ENCODE measurements at places on chromosomes 3 and 15.

- DNase-seq, result no peak
These were observed 106.8 kb upstream of the SLC6A11 start for GRCh38 chr3:10709110-10709781.

GRCh38 chr3:50212502-50212901, 7.4 kb downstream of the SLC38A3 start:
- no peak for DNase-seq

DNA sequence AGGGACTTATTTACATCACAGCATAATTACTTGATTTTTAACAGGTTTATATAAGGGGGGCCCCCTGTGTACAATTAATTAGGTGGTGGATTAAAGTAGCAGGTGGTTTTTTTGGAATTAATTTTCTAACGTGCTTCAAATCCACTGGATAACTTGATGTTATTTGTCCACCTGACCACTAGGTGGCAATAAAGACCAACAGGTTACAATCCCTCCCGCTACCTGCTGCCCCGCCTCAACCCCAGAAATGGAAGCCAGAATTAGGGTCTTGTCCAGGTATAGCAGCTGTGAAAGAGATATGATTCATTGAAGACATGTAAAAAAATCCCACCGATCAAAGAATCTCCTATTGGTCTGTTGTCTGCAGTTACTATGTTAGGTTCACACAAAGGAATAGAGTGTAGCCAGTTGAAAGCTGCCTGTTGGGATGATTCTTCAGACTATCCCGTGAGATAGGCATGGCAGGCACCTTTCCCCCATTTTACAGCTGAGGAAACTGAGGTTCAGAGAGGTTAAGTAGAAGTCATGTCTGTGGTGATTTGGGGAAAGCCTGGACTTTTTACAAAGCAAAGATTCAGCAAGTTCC, 44.0 kb downstream of the MFSD1 start:
- DNase-seq, result no peak

DNA sequence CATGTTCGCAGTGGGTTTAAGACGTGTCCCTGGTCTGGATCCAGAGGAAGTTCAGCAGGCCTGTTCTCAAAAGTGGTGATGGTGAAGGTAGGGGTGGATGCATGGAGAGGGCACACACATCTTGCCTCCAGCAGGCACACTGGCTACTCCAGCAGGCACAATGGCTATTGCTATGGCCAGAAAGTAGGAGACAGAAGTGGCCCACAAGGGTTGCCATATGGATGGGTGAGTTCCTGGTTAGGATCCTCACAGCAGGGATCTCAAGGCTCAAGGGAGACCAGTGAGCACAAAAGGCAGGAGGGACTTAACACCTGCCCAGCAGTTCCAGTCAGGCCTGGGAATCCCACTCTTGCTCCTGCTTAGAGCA, 107.9 kb downstream of the LRIG1 start:
- no peak for DNase-seq

DNA sequence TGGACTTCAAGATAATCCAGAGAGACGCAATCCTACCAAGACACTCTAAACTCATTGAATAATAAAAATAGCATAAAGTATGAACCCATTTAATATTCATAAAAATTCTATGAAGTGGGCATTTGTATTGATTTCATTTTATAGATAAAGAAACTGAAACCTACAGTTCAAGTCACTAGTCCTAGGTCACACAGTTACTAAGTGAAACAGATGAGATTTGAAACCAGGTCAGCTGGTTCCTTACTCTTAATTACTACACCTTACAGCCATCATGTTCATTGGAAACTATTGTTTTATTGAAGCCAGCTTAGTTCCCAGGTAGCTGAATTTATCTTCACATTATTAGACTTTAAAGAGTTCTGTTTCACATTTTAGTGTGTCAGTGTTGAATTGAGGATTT, 158.7 kb downstream of the EPHA3 start:
- no peak for DNase-seq

DNA sequence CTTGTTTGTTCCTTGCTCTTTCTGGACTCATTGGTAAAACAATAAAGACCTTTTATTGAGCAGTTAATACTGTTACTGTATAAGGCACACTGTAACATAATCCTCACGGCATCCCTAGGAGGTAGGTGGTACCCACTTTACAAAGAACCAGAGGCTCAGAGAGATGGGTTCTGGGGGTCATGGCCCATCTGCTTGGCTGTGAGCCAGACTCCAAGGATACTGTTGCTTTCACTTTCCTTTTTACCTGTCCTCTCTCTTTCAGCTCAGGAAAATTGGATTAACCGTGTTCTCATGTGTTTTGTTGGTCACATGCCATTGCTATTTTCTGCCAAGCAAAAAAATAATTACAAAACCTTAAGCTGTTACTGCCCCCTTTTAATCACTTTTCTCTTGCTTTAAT, 34.8 kb upstream of the FILIP1L start:
- DNase-seq, result no peak

GRCh38 chr15:32877252-32878019, 159.6 kb downstream of the GREM1 start:
- no peak for DNase-seq

DNA sequence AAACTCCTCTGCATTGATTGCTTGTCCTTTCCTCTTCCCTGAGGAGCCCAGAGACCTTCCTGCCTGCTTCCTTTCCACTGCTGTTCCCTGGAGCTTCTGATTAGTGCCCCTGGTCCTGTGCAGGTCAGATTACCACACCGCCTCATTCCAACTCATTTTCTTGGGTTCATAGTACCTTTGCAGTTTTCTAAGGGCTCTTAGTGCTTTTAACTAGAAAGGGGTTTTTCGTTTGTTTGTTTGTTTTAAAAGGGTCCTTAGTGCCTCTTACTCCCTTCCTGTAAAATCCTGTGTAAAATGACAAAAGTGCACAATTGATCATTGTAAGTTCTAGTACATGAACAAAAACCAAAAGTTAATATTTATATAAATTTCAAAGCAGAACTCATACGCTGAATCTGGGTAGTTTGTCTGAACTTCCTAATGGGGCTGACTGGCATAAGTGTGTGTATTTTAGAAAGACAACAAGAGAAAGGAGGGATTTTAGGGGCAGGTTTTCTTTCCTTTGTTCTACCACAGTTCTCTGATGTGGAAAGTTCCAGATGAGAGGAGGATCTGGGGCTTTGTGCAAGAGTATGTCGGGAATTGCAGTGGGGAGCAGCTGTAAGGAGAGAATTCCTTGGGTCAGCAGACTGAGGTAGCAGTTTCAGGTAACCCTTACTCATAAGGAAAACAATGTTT, 30.6 kb downstream of the SNRK start:
- DNase-seq, result no peak

DNA sequence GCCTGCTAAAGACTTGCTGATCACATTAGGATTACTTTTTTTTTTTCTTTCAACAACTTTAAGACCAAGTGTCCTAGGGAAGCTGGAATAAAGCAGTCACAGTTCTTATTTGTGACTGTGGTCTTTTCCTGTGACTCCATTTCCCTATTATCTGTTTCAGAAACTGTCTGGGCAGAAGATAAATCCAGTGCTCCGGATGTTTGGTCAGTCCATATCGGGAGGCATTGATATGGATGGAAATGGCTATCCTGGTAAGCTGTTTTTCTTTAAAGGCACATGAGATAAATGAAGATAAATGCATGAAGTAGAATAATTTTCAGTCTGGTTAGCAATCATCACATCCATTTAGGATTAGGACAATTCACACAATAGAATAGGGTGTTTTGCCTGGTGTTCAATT, 338.3 kb upstream of the CTDSPL start:
- no peak for DNase-seq

DNA sequence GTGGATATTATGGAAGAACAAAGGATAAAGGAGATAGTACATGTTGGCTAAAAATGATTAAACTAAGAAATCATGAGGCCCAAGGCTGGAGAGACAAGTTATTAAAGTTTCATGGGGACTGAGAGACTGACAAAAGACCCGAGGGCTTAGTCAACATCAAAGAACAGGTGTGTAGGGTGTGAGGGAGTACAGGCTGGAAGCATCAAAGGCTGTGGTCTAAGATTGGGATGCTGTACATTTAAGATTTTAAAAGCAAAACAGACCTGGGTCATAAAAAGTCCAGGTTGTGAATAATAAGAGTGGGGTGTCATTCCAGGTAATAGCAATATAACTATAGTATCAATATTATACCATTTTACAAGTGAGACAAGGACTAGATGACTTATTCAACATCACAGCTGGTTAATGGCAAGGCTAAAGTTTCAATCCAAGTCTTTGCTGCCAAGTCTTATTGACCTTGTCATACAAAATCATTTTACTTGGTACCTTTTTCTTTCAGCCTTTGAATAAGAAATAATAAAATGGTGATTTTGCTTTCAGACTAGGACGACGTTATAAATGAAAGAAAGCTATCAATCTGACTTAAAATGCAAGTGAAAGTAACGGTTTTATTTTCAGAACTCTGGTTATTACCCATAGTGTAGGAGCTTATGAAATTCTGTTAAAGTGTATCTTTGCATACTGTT, 211.6 kb downstream of the TNIK start:
- DNase-seq, result no peak

DNA sequence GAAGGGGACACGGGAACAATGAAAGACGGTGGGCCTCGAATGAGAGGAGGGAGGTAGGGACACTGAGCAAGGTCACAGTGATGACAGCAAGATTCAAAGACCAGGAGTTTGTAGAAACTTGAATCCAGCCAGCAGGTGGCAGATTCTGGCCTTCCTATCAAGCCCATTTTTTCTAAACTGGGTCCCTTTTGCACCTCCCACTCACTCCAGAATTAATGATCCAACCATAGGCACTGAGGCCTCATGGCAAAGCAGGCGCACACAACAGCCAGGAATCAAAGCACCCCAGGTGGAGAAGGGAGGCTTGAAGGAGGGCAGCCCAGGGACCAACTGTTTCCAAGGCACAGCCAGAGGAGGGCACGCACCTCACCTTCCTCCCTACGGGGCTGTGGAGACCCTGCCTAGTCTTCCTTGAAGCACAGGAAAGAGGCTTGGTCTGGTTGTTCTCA, 90.2 kb downstream of the ANP32A start:
- DNase-seq, result no peak

DNA sequence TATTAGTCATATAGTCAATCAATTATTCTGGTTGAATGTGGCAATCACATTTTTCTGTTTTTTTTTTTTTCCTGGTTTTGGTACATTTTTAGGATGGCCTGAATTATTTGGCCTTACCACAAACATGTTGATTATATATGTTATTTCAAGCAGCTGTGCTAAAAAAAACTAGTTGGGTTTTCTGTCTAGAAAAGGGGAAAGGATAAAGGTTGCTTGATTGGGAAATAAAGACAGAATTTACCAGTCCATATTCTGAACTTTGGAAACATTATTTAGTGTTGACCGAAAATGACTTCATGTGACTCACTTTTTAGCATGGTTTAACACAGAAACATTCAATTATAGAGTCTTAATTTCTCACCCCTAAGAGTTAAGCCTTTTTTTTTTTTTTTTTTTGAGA, 8.1 kb downstream of the MORF4L1 start:
- DNase-seq, result no peak

- DNase-seq, result no peak
These were observed 547.6 kb downstream of the FOXP1 start for GRCh38 chr3:71035886-71036285.

GRCh38 chr3:4756855-4757574, 222.2 kb upstream of the BHLHE40 start:
- DNase-seq, result no peak

- no peak for DNase-seq
These were observed 104.4 kb upstream of the C2CD4B start for GRCh38 chr15:62269504-62269903.

GRCh38 chr15:99592145-99592791, 26.5 kb downstream of the MEF2A start:
- DNase-seq, result no peak

DNA sequence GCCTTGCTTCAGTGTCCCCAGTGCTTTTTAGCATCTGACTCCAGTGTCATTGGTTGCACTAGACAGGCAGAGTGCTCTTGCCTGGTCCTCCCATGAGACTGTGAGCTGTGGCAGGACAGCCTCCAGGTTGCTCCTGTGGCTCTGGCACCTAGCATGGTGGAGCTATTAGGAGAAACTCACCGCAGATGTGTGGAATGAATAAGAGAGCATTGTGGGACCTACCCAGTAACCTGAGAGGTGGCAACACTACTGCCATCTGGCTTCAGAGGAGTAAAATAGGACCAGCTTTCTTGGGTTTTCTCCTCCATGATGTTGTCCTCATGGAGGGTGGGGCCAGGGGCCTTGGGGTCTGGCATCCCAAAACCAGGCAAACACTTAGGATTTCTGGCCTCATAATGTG, 183.6 kb downstream of the EPHB1 start:
- no peak for DNase-seq

DNA sequence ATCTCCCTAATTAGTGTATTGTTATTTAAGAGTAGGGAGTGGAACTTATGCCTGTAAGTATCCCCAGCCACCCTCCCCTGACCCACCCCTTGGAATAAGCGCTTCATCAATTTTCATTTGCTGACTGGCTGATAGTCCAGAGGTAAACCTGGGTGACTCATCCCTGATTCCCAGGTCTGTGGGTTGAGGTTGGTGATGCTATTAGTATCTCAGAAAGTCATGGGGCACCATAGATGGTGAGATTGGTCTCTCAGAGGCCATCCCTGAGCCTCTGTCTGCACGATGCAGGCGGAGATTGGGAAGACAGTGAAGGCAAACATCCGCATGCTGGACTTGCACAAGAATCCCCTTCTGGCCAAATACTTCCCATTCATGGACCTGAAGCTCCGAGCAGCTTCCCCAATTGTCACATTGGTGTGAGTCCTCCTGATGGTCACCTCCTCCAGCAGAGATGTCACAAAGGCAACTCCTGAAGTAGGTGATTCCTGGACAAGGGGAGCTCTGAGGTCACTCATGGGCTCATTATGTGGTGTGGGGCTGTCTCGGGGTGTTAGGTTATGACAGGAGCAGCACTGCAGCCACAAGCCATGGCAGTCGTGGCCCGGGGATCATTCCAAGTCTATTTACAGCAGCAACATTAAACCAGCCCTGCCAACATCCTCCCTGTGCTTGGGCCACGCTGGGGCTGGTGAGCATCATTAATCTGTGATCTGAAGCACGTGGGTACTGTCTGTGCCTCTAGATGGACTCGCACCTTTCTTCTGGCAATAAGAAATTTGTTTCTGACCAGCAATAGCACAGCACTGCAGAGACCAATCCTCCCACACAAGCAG, 6.8 kb upstream of the TXNRD3 start:
- DNase-seq, result no peak

DNA sequence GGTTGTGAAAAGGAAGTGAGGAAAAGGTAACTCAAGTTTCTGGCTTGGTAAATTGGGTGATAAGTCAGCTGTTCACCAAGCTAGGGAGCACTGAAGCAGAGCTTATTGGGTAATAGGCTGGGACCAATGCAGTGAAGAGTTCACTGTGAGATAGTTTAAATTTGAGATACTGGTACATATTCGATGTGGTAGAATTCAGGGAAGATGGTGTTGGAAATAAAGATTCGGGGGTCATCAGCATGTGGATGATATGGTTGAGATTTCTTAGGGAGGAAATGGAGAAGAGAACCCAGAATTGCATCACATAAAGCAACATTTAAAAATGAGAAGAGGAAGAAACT, 16.9 kb downstream of the MME start:
- DNase-seq, result no peak

Measured in stimulated activated CD4-positive, alpha-beta T cell treated with anti-CD3 and anti-CD28 coated beads, Interleukin-15, amount 100 ng/mL, for 1 hour (primary cell).